ENCODE measurements at places on chromosomes 4 and X.

DNA sequence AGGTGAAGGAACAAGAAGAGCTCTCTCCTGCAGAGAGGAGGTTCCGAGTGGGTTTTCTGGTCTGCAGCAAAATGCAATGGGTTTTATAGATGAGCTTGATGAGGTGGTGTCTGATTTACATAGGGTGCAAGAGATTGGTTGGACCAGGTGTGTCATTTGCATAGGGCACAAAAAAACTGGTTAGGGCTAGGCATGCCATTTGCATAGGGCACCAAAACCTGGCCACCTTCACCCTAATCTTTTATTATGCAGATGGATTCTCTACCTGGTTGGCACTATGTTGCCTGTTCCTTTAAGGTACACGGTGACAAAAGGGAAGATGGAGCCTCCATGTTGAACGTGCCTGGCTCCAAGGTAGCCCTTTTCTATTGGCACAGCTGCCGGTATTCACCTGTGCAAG, 94.5 kb upstream of the PRKX start:
- DNase-seq, result no peak

GRCh38 chrX:17703201-17703600, 34.1 kb upstream of the SCML1 start:
- DNase-seq, result no peak

GRCh38 chrX:21354725-21355124, 19.5 kb upstream of the CNKSR2 start:
- DNase-seq, result no peak

GRCh38 chrX:53716328-53717088, 30.0 kb upstream of the HUWE1 start:
- peak; percentile 39 for DNase-seq

GRCh38 chrX:94977562-94977961, 1303.6 kb downstream of the FAM133A start:
- no peak for DNase-seq

GRCh38 chr4:22071749-22072148, 123.2 kb upstream of the KCNIP4 start:
- DNase-seq, result no peak

DNA sequence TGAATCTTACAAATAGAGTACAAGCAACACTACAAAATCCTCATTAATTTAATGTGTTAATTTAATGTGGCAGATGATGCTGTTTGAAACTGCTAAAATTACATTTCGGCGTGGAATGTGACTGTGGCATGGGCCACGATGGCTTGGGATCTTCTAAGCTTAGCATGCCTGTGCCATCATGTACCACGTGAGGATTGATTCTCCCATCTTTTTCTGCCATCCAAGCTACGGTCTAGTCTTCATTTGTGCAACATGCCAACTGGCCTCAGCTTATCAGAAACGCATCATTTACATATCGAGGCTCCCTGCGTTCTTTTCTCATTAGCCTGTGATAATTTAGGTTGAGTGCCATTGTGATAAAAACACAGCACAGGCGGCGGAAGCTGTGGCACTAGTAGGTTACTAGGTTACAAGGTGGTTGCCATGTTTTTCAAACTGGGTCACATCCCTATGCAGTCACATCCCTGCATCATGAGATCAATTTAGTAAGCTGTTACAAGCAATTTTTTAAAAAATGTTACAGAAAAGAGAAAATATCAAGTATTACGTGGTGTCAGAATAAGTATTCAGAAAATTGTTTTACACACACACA, 189.9 kb upstream of the RBPJ start:
- no peak for DNase-seq

- no peak for DNase-seq
Observed at GRCh38 chr4:36138220-36138619, 106.1 kb downstream of the ARAP2 start.

DNA sequence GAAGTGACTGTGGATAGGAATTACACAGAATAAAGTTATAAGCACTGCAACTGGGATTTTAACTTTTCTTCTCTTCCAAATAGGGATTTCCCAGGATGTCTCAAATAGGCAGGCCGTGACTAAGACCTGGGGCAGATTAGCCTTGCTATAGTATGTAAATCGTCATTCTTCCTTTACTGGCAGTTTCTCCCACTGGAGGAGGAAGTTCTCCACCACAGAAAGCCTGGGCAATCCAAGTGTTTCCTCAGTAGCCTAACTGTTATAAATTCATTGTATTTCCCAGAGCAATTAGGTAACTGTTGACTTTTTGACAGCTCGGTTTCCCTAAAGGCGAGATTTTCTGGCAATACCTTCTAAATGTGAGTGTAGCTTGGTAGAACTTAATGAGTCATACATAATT, at the start of gene TNIP3:
Gene TNIP3, minus strand, starts transcription at position 31 of the 400 bp plus-strand sequence. CDS start 196 bp downstream, outside the sequence.
- DNase-seq, result no peak

GRCh38 chr4:108813261-108813660, 50.4 kb upstream of the ETNPPL start:
- DNase-seq, result no peak

DNA sequence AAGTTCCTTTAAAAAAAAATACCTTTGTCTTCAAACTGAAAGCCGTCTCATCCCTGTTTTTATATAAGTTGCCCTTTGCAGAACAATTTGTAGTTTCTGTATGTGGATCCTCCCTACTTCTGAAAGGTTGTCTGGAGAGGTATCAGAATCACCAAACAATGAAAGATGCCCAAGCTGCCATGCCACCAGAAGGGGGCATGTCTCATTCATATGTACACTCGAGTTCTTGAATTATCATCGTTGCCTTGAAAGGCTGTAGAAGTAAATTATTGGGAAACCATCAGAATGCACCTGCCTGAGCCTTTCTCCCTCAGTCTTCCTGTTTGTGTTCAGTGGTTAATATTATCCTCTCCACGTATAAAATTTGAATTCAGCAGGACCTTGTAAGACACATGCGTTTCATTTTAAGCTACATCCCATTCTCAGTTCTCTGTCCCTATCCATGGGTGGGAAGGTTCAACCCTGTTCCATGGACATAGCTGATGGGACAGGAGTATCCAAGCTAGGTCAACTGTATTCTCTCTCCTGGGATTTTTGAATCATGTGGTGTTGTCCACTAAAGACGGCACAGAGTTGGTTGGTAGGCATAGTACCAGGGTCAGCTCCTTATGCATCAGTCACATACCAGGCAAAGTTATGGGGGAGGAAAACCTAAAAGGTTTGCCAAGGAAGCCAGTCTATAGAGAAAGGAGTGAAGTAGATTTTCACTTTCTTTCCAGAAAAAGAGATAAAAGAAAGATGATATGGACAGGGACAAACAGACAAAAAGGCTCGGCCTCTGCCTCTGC, 24.0 kb downstream of the GALNT7 start:
- DNase-seq, result no peak

DNA sequence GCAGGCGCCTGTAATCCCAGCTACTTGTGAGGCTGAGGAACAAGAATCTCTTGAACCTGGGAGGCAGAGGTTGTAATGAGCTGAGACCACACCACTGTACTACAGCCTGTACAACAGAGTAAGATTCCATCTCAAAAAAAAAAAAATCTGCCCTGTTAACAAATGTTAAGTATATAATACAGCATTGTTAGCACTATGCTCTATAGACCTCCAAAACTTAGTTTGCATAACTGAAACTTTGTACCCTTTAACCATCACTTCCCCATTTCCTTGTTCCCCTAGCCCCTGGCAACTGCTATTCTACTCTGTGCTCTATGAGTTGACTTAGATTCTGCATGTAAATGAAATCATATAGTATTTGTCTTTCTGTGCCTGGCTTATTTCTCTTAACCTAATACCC, 76.7 kb downstream of the TAB3 start:
- DNase-seq, result no peak

DNA sequence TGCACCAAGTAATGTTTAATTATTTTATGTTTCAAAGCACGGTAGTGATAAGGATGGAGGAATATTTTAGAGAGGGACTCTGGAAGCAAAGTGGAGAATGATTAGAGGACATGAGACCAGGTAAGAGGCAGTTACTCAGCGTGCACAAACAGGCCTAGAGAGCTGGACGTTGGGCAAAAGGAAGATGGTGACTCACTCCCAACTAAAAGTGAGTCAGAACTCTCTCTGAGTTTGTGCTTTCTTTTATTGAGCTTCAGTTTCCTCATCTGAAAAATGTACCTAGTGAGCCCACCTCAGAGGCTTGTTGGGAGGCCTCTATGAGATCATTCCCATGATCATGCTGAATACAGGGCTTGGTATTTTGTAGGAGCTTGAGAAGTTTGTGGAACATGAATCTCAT, 1.6 kb upstream of the ZC4H2 start:
- no peak for DNase-seq

DNA sequence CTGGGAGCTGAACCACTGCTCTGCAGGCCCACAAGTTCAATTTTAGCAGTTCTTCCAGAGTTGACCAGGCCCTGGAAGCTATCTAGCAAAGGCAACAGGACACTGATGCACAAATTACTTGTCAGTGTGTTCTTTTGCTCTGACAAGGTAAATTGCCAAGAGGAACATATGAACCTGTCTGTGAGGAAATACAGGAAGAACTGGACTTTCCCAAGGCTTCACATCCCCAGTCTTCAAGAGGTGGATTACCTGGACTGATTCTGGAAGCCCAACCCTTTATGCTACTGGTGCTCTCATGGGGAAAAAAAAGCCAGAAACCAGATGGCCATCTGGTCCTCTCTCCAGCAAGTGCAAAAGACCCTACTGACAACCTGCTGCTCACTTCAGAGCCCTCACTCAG, 1.9 kb upstream of the TMEM185A start:
- no peak for DNase-seq

- no peak for DNase-seq
Observed at GRCh38 chrX:31572360-31572759, 500.5 kb upstream of the FTHL17 start.

DNA sequence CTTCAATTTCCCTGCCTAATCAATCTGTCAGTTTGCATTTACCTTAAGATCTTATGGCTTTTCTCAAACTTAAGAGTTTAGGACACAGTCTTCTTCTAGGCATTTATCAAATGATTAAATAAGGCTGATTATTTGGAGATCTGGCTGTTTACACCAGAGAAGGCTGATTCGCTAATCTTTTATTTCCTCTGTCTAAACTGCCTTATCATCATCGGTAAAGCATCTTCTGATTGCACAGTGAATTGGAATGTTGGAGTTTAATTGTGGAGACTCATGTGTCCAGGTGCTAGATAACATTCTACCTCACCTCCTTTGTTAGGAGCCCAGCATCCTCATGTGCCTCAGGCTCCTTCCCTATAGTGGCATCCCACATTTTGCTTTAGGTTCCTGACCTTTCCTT, 100.3 kb upstream of the DDIT4L start:
- DNase-seq, result no peak

GRCh38 chrX:40866893-40867292, 131.6 kb upstream of the MED14 start:
- DNase-seq, result no peak

DNA sequence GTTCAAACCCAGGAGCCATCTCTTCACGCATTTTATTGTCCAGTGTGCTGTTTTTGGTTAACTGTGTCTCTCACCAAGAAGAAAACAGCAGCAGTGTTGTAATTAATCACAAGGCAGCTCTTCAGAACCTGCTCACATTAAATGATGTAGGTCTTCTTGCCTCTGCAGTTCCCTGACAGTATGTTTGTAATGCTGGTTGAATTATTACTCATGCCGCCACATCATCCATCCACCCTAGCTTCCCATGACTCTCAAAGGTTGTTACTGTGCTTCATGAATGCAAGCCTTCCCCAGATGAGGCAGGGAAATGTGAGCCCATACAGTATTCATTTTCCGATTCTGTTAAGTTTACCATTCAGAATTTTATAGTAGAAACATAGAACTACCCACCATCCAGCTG, 17.4 kb downstream of the TLR10 start:
- no peak for DNase-seq

GRCh38 chr4:125084608-125085007, 230.1 kb upstream of the FAT4 start:
- no peak for DNase-seq

DNA sequence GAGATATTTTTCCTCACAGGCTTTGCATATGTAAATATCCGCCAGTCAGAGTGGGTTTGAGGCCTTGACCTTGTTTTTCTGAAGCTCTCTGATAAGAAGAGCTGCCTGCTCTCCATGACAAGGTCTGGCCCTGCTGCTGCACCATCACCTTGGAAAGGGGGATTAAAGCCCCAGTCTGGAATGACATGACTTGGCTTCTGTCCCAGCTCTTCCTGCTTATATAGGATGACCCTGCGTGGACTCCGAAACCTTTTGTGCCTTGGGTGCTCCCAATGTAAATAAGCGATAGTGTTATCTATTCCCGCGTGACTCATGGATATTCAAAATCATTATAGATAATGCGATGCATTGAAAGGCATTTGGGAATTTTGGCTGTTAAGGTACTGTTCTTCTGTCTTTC, 139.3 kb downstream of the BMPR1B start:
- DNase-seq, result no peak

Measured in stimulated activated CD4-positive, alpha-beta T cell treated with anti-CD3 and anti-CD28 coated beads, Interleukin-4, amount 100 ng/mL, for 1 hour (primary cell).